ENCODE measurements at places on chromosomes 5 and 9.

- DNase-seq, result no peak
These were observed 196.3 kb downstream of the CSNK1G3 start for GRCh38 chr5:123708074-123708806.

DNA sequence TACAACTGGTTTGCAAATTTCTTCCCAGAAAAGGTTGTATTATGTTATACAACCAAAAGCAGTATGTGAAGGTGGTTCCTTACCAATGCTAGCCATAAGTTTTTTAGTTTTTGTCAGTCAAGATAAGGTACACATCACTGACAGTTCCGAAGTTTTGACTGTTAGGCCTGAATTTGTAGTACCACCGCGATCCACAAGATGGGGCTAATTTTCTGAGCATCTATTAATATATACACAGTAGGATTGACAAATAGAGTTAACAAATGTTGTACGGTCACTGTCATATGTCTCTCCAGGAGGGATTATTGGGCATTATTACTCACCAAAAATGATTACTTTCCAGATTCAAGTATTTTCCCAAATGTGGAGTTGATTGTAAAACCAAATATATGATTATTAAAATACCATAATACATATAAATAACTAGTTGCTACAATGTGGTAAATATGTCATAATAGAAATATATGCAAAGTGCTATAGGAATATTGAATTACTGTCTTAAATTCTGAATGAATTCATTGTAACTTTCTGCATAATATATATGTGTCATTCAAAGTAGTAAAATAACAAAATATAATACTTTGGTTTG, 28.4 kb upstream of the LRRC19 start:
- DNase-seq, result peak; percentile 77

- no peak for DNase-seq
These were observed 20.9 kb upstream of the ASTN2 start for GRCh38 chr9:117435630-117436261.

DNA sequence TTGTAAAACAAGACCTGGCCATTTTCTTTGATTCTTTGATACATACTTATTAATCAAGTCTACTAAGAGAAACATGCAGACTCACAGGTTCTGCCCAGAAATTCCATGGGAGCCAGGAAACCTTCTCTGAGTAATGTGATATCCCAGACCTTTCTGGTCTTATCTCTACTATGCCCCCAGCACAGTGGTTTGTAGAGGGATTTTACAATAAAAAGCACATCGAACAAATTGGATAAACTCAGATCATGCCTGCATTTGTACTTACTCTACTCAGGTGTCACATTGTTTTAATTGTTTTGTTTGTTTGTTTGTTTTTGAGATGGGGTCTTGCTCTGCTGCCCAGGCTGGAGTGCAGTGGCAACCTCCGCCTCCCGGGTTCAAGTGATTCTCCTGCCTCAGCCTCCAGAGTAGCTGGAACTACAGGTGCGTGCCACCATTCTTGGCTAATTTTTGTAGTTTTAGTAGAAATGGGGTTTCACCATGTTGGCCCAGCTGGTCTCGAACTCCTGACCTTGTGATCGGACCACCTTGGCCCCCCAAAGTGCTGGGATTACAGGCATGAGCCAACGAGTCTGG, 179.5 kb downstream of the ZNF608 start:
- DNase-seq, result no peak

DNA sequence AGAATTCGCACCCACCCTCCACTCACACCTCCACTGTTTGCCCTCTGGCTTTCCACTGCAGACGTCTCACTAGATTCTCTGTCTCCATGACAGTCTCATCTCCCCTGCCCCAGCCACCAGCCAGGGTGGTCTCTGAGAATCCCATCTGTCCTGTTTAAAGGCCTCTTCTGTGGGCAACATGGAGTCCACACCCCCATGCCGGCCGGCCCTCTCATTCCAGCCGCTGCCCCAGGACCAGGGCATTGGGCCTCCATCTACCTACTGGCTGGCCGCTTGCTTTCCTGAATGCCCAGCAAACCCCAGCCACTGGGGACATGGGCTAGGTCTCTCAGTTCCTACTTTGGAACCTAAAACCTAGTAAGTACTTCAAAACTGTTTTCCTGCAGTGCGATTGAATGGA, 65.6 kb upstream of the RUFY1 start:
- DNase-seq, result no peak

DNA sequence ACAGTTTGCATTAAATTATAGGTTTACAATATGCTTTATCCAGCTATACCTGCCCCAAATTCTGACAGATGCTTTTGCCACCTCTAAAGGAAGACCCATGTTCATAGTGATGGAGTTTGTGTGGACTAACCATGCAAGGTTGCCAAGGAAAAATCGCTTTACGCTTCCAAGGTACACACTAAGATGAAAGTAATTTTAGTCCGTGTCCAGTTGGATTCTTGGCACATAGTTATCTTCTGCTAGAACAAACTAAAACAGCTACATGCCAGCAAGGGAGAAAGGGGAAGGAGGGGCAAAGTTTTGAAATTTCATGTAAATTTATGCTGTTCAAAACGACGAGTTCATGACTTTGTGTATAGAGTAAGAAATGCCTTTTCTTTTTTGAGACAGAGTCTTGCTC, 41.0 kb downstream of the FXN start:
- DNase-seq, result no peak

DNA sequence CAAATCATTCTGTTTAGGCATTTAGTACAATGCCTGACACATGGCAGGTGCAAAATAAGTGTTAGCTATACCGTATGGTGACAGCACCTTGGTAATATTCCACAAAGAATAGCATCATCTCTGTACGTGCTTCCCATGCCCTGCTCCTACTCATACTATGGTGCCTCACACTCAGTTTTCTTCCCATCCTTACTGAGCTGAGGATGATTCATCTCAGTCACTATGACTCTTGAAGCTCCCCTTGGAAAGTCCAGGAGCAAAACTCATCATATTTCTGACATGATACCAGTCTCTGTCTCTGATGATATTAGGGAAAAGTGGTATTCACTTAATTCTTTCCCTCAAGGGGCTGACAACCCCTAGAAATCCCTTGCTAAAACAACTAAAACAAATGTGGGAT, 423.3 kb downstream of the EFNA5 start:
- no peak for DNase-seq

GRCh38 chr9:133534346-133535291, at the start of gene ADAMTSL2:
Gene ADAMTSL2, plus strand, starts transcription at chr9:133534704. Its CDS starts 2,009 bp downstream, at chr9:133536713.
- DNase-seq, result peak; percentile 67

DNA sequence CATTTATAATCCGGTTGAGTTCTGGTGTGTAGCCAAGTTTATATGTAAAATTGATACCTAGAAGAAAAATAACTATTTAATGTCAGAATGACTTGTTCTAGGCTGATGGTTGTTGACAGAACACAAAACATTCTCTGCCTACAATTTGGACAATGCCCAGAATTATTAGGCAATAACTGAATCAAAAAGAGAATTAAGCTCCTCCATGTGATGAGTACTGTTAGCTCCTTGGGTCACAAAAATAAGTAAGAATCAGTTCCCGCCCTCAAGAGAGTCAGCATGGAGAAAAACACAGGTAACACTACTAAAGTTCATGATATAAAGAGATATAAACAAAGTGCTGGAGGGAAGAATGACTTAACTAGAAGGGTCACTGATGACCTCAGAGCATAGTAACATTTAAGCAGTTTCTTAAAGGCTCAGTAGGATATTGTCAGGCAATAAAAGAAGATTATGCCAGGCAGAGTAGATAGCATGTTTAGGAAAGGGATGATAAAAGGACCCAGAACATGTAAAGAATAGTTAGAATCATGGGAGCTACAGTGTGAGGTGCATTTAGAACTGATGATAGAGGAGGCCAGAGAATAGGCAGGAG, 200.5 kb upstream of the ACTBL2 start:
- DNase-seq, result no peak

GRCh38 chr5:59799668-59800346, 93.7 kb downstream of the PDE4D start:
- DNase-seq, result peak; percentile 76

DNA sequence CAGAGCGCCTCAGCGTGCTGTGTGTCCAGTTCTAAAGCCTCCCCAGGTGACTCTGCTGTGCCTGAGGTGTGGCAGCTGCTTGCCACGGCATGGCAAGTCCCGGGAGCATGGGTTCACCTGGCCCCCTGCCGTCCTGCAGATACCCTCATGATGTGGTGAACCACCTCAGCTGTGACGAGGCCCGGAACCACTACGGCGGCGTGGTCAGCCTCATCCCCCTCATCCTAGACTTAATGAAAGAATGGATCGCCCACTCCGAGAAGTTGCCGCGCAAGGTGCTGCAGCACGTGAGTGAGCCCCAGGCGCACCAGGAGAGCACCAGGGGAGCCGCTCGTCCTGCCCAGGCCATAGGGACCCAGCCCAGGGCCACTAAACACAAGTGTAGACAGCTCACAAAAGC, 9.5 kb downstream of the SPACA9 start:
- no peak for DNase-seq

DNA sequence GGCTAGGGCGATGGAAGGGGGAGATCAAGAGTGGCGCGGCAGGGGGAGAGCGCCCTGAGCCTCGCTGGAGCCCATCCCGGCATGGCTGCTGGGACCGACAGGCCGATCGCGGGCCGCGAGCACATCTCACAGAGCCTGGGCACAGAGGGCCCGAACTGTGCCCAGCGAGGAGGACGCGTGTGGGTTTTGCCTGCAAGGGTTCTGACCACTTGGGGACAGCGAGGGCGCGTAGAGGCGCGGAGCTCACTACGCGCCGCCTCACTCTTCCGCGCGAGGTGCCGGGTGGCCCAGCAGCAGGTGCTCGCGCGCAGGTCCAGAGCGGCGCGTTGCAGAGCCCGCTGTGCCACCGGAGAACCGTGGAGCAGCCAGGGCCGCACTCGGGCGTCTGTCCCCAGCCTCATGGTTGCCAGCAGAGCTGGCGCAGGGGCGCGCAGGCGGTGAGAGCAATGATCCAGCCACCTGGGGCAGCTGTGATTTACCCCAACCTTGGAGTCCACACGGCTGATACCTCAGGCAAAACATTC, 16.3 kb upstream of the PITX1 start:
- no peak for DNase-seq

GRCh38 chr5:95848701-95849100, 26.2 kb upstream of the GLRX start:
- DNase-seq, result no peak

DNA sequence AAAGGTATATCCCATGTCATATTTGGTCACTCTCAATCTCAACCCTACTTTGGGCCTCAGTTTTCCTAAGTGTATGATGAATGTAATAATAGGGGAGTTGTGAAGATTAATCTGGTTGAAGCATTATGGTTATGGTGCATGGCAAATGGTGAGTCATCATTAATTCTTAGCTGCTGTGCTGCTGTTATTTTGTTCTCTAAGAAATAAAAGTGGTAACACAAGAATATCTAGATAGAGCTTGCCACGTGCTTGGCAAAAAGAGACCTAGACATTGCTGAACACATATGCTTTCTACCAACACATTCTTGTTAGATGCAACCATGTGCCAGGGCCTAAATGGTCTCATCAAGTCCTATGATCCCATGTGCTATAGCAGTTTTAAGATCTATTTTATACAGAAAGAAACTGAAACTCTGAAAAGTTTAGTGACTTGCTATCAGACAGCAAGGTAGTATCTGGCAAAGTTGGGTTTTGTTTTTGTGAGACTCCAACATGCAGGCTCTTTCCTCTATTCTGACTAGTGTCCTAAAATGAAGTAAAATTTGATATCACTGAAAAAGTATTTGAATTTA, 699.9 kb upstream of the MEF2C start:
- no peak for DNase-seq

GRCh38 chr9:98356326-98356725, 100.9 kb upstream of the TBC1D2 start:
- no peak for DNase-seq

DNA sequence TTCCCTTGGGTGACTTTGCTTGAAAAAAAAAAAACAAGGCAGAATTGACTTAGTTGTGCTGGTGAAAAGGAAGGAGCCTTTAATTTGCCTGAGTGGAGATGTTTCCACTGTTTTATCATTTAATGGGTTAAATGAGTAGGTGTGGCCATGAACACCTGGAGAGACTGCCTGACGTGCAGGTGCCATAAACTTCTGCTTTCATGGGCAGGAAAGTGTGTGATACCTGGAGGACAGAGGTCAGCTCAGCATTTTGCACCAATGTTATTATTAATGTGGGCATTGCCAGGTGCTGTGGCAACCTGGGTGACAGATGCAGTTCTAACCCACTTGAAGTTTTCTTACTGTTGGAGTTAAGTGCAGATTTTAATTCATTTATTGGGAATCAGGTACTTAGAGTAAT, 145.4 kb downstream of the CD180 start:
- no peak for DNase-seq

DNA sequence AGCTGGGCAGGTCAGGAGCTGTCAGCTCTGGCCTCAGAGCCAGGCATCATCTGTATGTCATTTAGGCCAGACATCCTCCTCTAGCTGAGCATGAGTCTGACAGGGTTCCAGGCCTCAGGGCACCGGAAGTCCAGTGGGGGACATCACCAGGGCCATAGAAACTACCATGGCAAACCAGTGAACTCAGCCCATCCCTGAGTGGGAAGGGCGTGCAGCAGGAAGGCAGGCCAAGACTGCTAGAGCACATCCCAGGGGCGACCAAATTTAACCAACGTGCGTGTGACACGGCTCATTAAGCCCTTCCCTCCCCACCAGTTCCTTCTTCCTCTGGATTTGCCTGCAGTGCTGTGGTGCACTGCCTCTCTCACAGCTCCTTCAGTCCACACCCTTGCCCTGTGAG, 75.9 kb downstream of the COL27A1 start:
- no peak for DNase-seq

DNA sequence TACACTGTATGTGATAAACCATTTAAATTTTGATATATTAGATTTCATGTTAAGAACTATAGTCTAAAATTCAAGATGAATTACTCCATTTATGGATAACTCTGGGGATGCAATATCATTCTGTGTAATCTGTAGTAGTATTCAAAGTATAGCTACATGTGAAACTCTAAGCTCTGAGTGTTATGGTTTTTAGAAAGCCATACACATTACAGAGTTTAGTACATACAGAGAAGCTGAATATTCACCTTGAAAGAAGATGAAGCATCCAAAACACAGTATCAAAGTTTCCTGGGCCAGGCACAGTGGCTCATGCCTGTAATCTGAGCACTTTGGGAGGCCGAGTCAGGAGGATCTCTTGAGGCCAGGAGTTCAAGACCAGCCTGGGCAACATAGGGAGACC, 25.0 kb downstream of the ABHD17B start:
- DNase-seq, result no peak

- no peak for DNase-seq
These were observed 79.7 kb downstream of the MED27 start for GRCh38 chr9:131999692-132000551.

- DNase-seq, result no peak
These were observed 27.7 kb downstream of the KCTD16 start for GRCh38 chr5:144198386-144198785.

- DNase-seq, result no peak
These were observed 1713.5 kb upstream of the ACO1 start for GRCh38 chr9:30670805-30671562.

DNA sequence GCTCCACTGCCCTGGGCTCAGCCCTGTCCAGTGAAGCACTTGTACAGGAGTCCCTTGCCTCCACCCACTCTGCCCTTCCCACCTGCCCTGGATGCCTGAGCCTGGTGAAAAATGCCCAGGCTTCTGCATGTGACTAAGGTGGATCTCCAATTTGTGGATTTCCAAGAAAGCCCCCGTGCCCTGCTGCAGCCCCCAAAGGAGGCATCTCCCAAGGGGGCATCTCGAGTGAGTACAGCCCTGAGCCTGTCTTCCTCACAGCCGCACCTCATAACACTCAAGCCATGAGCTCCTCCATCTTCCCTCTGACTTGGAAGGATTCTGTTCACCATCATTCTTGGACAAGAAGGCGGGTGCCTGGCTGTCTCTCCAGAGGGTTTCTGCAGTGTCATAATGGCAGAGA, 158.0 kb upstream of the PPP1R26 start:
- DNase-seq, result no peak

Data from hematopoietic multipotent progenitor cell treated with erythropoietin and hydrocortisone succinate and interleukin-3 and kit ligand, for 6 days (in vitro differentiated cells).